ENCODE measurements at places on chromosomes 7 and 10.

GRCh38 chr7:101739775-101740398 lies 77.5 kb upstream of the CUX1 start:
- DNase-seq = no peak

DNA sequence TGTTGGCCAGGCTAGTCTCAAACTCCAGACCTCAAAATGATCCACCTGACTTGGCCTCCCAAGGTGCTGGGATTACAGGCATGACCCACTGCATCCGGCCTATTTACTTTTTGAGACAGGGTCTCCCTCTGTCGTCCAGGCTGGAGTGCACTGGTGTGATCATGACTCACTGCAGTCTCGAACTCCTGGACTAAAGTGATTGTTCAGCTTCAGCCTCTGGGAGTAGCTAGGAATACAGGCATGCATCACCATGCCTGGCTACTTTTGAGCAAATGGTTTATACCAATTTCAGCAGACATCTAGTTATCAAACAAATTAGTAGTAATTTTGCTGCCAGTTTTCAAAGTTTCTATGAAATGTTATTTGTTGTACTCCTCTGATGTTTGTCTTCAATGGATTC lies 2.2 kb upstream of the WAC start:
- no peak for DNase-seq

GRCh38 chr10:131453721-131454634 lies 142.5 kb upstream of the TCERG1L start:
- no peak for DNase-seq

- no peak for DNase-seq
Measured at GRCh38 chr10:129945941-129946760, 17.9 kb downstream of the EBF3 start.

- DNase-seq = no peak
Measured at GRCh38 chr7:85290269-85290668, 103.4 kb upstream of the SEMA3D start.

DNA sequence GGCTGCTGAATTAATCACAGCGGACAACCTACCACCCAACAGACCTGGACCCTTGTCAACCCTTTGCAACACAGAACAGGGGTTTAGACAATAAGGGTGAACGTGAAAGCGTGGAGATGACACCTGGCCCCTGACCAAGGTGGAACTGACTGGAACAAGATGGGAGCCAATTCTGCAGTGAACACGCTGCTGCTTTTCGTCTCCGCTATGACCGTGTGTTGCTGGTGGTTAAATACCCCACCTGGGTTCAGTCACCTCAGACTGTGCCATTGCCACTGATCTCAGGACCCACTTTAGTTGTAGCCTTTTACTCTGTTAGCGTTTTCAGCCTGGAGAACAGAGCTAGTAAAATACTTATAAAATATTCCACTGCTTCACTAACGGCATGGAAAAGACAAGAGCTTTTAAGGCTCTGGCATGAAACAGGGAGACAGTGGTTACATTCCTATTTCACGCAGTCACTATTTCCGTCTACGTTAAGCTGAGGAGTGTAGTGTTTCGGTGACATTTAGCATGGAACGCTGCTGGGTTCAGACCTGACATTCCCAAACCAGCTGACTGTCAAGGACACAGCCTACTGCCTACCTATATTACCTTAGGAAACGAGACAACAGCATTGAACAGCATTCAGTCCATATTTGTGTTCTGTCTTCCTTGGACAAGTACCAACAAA lies 119.5 kb upstream of the PRSS1 start:
- no peak for DNase-seq

- DNase-seq = no peak
Measured at GRCh38 chr10:112279433-112279832, 3.8 kb upstream of the TECTB start.

DNA sequence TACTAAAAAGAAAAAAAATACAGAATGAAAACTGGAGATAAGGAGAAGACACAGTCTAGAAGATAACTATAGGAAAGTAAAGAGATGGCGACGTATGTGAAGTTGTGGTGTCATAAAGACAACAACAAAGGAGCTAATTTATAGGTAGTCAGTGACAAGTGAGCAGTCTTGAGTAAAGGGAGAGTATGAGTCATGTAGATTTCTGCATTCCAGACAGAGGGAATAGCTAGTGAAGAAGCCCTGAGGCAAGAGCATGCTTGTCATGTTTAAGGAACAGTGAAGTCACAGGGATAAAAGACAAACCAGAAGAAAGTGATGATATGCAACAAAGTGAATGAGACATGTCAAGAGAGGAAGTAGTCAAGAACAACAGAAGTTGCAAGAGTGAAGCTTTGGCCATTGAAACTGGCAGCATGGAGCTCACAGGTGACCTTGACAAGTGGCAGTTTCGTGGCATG lies 2.3 kb upstream of the MIOS start:
- no peak for DNase-seq

DNA sequence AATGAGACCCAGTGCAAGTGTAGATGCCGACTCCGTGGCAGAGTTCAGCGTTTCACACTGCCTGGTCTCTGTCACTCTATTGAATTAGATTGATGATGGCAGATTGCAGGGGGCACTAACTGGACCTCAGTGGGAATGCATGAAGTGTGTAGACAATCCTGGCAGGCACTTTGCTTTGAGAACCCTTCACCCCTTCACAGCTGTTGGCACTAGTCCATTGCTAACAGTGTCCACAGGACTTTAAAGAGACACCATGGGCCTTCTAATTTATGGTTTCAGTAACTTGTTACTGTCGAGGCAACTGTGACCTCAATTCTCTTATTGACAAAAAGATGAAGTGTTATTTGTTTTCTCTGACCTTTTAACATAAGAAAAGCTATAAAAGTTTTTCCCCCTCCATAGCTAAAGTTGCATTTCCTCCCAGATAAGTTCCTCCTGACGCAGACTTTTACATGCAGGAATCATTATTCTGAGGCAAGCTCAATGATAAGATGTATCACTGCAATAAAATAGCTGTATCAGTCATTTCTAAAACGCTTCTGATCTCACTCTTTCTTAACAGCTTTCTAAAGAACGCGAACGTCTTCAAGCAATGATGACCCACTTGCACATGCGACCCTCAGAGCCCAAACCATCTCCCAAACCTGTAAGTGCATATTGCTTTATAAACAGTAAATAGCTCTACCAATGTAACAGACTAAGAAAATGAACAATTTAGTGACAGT lies 238.9 kb downstream of the FOXP2 start:
- peak; percentile 34 for DNase-seq

DNA sequence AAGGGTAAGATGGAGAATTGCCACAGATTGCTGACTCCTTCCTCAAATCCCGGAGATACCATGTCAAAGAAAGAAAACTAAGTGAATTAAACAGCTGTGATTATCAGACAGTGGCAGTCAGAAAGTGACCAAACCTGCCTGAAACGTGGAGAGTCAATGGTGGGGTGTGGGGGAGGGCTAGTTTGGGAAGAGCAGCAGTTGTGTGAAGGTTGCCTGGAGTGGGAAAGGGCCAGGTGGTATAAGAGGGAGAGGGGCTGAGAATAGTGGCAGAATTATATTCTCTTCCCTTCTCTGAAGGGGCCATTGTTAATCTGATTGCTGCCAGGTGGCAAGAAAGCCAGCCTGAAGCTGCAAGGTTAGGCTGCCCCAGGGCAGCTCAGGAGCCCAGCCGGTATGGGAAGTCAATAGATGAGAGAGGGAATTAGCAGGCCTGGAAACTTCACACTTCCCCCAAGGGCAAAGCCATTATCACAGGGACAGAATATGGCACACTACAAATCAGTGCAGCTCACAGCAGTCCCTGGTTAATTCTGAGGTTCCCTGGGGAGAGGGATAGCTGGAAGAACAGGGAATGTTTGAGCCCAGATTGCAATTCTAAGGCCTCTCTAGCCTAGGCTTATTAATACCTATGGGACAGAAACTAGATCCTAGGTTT lies 83.9 kb upstream of the ITGB1 start:
- DNase-seq = no peak

- no peak for DNase-seq
Measured at GRCh38 chr10:70890917-70891431, 2.6 kb upstream of the PCBD1 start.

GRCh38 chr10:132665946-132666704 lies 119.8 kb downstream of the NKX6-2 start:
- DNase-seq = no peak

- no peak for DNase-seq
Measured at GRCh38 chr10:98673171-98673782, 226.5 kb upstream of the HPS1 start.

- no peak for DNase-seq
Measured at GRCh38 chr10:89207801-89208551, 859 bp upstream of the CH25H start.

DNA sequence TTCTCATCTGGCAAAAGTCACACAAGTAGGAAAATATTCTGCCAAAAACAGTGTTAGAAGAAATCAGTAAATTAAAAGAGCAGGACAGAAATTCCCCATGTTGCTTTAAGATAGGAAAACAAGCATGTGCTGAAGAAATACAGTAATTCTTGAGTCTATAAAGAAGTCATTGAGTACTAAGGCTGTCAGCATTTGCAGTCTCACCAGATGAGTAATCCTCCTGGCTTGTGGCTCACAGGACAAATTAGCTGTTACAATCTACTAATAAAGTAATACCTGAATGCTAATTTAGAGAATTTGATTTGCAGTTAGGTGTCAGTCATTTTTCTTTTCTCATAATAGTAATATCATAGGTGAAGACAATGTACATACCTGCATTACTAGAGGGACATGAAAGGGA lies 1158.9 kb upstream of the CELF2 start:
- no peak for DNase-seq

DNA sequence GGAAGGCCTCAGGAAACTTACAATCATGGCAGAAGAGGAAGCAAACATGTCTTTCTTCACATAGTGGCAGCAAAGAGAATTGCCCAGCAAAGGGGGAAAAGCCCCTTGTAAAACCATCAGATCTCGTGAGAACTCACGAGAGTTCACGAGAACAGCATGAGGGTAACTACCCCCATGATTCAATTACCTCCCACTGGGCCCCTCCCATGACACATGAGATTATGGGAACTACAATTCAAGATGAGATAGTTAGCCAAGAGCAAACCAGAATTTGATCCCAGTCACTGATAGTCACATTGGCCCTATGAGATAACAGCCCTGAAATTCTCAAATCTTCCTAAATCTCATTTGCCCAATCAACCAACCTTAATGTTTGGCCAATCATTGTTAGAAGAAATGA lies 18.2 kb upstream of the ITPRID1 start:
- no peak for DNase-seq

- DNase-seq = no peak
Measured at GRCh38 chr7:98992076-98992475, 113.7 kb downstream of the TRRAP start.

- DNase-seq = no peak
Measured at GRCh38 chr7:139820089-139820488, 9.0 kb upstream of the TBXAS1 start.

GRCh38 chr7:103071000-103071399 lies 3.6 kb downstream of the FBXL13 start:
- no peak for DNase-seq

DNA sequence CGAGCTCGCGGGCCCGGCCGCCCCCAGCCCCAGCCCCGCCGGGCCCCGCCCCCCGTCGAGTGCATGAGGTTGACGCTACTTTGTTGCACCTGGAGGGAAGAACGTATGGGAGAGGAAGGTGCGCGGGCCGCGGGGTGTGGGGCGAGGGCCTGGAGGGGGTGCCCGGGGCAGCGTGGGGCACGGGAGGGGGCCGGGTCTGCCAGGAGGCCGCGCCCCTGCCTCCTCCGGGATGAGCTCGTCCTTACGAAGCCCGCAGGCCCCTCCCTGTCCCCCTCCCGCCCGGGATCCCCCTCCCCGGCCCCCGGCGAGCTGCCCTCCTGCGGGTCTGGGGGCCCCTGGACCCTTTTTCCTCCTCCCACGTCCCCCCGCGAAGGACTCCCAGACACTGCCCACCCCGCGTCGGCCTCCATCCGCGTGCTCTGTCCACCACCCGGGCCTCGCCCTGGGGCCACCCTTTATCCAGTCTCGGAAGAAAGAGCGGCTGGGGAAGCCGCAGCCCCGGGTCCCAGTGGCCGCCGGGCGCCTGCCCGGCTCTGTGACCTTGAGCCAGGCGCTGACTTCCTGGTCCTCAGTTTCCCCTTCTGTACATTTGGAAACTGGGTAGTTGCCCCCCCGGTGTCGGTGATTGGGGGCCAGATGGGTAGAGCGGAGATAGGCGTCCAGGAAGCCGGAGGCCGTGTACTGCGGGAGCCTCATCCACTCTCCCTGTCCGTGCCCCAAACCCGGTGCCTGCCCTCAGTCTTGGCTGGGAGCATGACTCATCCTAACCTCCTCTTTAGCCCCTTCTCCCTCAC lies 521 bp downstream of the LIMK1 start:
- no peak for DNase-seq

All from brain pericyte (primary cell).